Left forelimb (tissue), 1 donor: ENCODE measurements at places on chromosomes 2 and 18.

GRCh38 chr2:185608799-185609198, 129.8 kb upstream of the FSIP2 start:
- DNase-seq: no peak

GRCh38 chr2:8403876-8404275, 278.0 kb upstream of the ID2 start:
- peak; percentile 23 for DNase-seq

- DNase-seq: no peak
These were observed 144.6 kb upstream of the SETBP1 start for GRCh38 chr18:44536046-44536445.

DNA sequence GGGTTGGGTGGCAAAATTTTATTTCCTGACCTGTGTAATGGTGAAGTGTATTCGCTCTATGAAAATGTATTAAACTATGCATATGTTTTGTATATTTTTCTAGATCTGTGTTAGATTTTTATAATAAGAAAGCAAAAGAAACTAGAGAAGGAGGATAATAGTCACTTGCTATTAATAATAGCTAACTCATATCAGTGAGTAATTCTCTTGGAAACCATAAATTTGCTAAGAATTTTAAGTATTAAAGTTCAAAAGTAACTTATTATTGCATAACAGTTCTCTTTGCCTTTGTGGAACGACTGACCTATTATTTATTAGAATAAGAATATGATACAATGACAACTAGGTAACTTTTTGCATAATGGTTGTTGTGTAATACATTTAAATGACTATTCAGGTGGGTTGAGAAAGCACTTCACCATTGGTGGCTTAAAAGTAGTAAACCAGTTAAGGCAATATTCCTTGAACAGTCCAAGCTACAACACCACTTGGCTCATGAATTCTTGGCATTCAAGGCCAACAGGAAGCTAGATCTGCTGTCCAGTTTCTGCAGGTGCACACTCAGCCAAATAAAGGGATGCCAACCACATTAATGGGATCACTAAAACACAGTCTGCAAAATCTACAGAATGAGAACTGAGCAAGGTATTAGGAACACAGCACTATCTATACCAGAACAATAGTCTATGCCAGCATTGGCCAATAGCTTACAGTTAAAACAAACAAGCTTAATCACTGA, 921.3 kb downstream of the CPS1 start:
- no peak for DNase-seq
